Calu3 (cell line): ENCODE measurements at places on chromosomes 4 and X. TPM values are rescaled to one million over a fixed set of nuclear protein-coding genes. Genes with fewer than 3 reads are reported as not detected.

Gene CXCL5
- total RNA-seq = 1,110 and 1,906 TPM in 2 replicates

Gene NEIL3
- total RNA-seq = 8.7 and 10.6 TPM in 2 replicates

Gene WDR17
- total RNA-seq = 6.3 and 7.6 TPM in 2 replicates

Gene CLNK
- not detected in 2 replicates for total RNA-seq

Gene CACNA1F
- total RNA-seq = not detected in 2 replicates

Gene SULT1E1
- total RNA-seq = 1.9 and 2.4 TPM in 2 replicates

Gene SSX4
- total RNA-seq = not detected in 2 replicates

Gene TCP11X2
- total RNA-seq = not detected in 2 replicates

Gene ADH1A
- total RNA-seq = not detected in 2 replicates

Gene CFAP99
- total RNA-seq = 0.32 TPM in 1 of 2 replicates, not detected in the other

GRCh38 chrX:71537743-71538142, 4.8 kb downstream of the OGT start:
- peaks cover 82% of the 10 kb centered on the region for H3K36me3 ChIP-seq
- H3K27me3 ChIP-seq = no peaks in the 10 kb centered on the region
- peaks cover 30% of the 10 kb centered on the region for H3K4me1 ChIP-seq
- H3K27ac ChIP-seq = no peak overlapping the region

GRCh38 chr4:138542191-138542776, 300.1 kb upstream of the SLC7A11 start:
- H3K4me3 ChIP-seq = no peak overlapping the region
- DNase-seq = no peak
- H3K27me3 ChIP-seq = no peaks in the 10 kb centered on the region
- H3K4me1 ChIP-seq = no peaks in the 10 kb centered on the region

DNA sequence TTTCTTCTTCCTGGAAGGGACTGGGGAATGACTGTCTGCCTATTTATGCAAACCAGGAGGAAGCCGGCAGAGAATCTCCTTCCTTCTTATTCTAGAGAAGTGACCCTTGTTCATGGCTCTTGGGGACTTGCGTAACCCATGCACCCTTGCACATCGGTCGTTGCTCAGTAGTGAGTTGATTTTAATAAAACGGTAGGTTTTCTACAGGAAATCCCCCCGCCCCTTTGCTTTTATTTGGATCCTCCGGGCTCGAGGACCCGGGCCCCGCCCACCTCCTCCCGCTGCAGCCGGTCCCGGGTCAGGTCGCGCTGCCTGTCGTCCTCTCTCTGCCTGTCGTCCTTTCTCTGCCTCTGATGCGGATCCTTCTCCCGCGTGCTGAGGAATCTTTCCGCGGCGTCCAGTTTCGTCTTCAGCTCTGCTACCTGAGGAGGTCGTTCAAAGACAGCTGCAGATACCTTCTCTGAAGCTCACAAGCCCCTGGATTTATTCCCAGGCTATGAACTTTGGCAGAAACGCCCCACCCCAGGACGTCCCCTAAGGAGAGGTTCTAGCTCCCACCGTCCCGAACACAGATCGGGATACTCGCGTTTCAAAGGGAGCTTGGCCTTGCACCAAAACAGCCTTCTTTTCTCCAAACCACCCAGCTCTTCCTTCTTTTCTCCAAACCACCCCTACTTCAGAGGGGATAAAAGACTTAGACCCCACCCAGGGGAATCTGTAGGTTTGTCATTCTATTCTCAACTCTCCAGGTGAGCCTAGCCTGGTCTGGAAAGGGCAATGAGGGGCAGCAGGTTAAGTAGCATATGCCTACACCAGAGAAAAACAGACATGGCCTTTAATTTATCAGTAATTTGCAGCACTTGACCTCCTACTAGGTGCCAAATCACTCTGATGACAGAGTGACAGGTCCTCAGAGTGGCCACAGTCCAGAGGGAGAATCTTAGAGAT, 7.0 kb downstream of the TNIP3 start:
- no peaks in the 10 kb centered on the region for H3K4me1 ChIP-seq
- peak overlapping the region; percentile 88 for H3K4me3 ChIP-seq
- no peaks in the 10 kb centered on the region for H3K27me3 ChIP-seq
- H3K27ac ChIP-seq = no peak overlapping the region

DNA sequence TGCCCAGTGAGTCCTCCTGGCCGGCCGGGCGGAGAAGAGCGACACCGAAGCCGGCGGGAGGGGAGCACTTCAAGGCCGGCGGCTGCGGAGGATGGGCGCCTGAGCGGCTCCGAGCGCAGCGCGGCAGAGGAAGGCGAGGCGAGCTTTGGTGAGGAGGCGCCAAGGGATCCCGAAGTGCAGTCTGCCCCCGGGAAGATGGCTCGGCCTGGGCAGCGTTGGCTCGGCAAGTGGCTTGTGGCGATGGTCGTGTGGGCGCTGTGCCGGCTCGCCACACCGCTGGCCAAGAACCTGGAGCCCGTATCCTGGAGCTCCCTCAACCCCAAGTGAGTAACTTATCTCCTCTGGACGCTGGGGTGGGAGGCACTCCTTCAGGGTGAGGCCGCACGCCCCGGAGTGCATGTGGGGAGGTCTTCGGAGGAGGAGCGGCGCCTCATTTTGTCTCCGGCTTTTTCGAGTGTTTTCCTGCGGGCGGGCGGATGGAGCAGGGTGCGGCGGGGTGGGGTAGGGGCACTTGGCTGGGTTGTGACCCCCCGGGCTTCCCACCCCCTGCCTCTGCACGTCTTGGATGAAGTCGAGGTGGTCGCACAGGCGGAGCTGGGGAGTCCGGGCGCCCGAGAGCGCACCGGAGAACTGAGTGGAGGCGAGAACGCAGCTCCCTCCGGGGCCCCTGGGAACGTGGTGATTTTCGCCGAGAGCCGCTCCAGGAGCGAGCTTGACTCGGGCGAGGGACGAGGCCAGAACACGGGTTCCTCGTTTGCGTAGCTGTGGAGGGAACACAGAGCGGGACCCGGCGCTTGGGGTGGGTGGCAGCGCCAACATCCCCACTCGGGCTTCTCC, 979 bp downstream of the EFNB1 start:
- no peak for DNase-seq
- peaks cover 35% of the 10 kb centered on the region for H3K36me3 ChIP-seq
- H3K4me1 ChIP-seq = peaks cover 43% of the 10 kb centered on the region
- peaks cover 14% of the 10 kb centered on the region for H3K27me3 ChIP-seq

- no peaks in the 10 kb centered on the region for H3K27me3 ChIP-seq
- H3K36me3 ChIP-seq = peaks cover 18% of the 10 kb centered on the region
- H3K4me1 ChIP-seq = no peaks in the 10 kb centered on the region
Observed at GRCh38 chrX:37388413-37388812, 39.2 kb downstream of the PRRG1 start.

DNA sequence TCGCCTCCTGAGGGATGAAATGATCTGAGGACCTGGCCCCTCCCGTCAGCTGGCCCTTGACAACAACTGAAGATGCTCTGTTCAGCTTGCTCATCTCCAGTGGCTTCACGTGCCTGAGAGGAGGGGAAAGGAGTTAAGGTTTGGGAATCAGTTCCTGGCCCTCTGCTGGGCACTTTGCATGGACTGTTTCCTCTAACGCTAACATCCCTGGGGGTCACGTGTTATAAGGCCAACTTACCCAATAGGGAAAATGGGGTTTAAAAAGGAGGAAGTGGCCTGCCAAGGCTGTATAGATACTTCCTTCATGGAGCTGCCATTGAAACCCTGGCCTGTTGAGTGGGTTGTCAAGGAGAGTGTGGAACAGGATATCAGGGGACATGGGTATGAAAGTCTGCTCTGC, 65.6 kb downstream of the OR13H1 start:
- no peaks in the 10 kb centered on the region for H3K36me3 ChIP-seq
- no peak overlapping the region for H3K4me3 ChIP-seq
- no peaks in the 10 kb centered on the region for H3K27me3 ChIP-seq
- DNase-seq = no peak
- no peak overlapping the region for H3K27ac ChIP-seq

DNA sequence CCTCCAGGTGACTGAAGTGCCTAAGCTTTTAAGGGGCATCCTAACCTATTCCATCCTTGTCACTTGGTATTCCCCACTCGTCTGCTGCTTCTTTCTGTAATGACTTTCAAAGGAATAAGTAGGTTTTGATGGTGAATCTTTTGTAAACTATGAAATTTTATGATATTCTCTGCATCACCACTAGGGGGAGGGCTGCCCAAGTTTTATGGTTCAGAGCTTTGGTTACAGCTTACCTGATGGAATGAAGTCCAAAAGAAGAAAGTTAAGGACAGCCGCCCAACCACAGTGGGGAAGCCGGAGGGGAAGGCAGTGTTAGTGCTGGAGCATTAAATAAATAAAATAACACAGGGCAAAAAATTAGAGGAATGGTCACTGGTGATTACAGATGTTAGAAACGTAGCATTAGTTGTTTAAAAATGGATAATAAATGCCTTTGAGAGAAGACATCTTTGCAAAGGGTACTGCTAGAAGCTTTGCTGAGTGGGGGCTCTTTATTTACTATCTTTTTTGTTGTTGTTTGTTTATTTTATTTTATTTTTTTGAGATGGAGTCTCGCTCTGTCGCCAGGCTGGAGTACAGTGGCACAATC, 204.9 kb downstream of the GBA3 start:
- peaks cover 9% of the 10 kb centered on the region for H3K4me1 ChIP-seq
- DNase-seq = peak; percentile 54
- H3K27ac ChIP-seq = peak overlapping the region; percentile 10
- H3K36me3 ChIP-seq = no peaks in the 10 kb centered on the region

GRCh38 chrX:38699696-38700095, 101.6 kb upstream of the MID1IP1 start:
- peaks cover 30% of the 10 kb centered on the region for H3K27me3 ChIP-seq
- no peaks in the 10 kb centered on the region for H3K36me3 ChIP-seq
- no peaks in the 10 kb centered on the region for H3K4me1 ChIP-seq
- DNase-seq = no peak
- no peak overlapping the region for H3K4me3 ChIP-seq

DNA sequence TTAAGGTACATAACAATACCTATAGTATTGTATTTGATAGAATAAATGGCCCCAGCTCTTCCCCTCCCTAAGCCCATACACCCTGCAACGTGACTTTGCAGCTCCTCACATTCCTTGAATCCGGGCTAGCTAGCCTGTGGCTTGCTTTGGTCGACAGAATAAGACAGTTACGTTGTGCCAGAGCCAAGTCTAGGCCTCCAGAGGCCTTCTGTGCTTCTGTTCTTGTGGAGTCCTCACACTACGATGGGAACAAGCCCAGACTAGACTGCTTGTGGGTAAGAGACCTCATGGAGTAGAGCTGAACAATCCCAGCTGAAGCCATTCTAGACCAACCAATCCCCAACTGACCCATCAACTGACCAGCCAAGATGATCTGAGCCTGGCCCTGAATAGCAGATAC, 102.4 kb upstream of the PLAC1 start:
- no peak overlapping the region for H3K27ac ChIP-seq
- H3K4me1 ChIP-seq = no peaks in the 10 kb centered on the region
- H3K36me3 ChIP-seq = no peaks in the 10 kb centered on the region

DNA sequence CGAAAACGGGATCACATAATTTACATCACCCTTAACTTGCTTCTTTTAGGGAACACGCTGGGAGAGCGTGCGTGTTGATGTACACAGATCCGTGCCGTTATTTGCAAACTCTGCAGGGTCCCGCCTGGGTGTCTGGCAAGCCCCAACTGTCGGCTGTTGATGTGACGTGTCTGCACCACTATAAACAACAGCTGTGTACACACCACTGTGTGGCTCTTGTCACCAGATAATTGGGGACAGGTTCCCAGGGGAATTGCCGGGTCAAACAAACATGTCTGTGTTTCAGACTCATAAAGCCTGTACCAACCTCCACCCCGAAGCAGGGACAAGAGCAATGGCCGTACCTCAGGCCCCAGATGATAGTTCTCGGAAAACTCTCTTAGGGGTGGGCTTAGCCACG, 105.0 kb upstream of the AFAP1 start:
- no peaks in the 10 kb centered on the region for H3K36me3 ChIP-seq
- H3K27ac ChIP-seq = no peak overlapping the region
- DNase-seq = no peak
- H3K27me3 ChIP-seq = peaks cover 15% of the 10 kb centered on the region

- H3K4me1 ChIP-seq = no peaks in the 10 kb centered on the region
- no peak overlapping the region for H3K27ac ChIP-seq
- no peaks in the 10 kb centered on the region for H3K36me3 ChIP-seq
- no peaks in the 10 kb centered on the region for H3K27me3 ChIP-seq
Observed at GRCh38 chr4:84994280-84994679, 27.8 kb upstream of the WDFY3 start.

DNA sequence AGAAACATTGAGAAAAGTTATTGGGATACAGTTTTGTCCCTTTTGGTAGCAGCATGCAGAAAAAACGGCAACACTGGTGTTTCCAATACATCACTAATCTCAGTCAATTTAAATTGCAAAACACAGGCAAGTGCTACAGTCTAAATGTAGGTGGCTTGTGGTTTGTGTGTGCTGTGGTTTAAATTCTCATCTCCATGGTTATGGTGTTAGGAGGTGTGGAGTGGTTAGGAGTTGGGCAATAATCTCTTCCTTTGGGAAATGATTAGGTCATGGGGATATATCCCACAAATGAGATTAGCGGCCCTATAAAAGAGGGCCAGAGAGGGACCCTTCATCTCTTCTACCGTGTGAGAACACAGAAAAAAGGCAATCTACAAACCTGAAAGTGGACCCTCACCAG, 1344.3 kb downstream of the ADGRL3 start:
- no peak overlapping the region for H3K27ac ChIP-seq
- no peaks in the 10 kb centered on the region for H3K4me1 ChIP-seq
- no peaks in the 10 kb centered on the region for H3K36me3 ChIP-seq
- H3K27me3 ChIP-seq = no peaks in the 10 kb centered on the region
- no peak for DNase-seq

DNA sequence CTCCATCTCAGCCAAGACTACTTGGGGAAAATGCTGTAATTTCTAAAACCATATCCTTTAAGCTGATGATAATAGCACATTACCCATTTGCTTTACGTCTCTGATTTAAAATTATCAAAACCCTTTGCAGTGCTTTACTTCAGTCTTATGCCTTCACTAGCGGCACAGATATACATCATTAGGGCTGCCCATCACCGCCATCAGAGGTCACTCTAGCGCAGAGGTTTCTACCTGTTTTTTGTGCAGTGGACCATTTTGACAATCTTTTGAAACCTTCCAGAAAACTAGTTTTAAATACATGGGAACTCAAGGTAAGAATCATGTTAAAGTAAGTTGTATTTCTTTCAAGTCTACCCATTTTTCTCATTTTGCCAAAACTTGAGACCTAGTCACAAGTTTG, 592.5 kb downstream of the PPARGC1A start:
- H3K4me1 ChIP-seq = no peaks in the 10 kb centered on the region
- no peaks in the 10 kb centered on the region for H3K36me3 ChIP-seq
- no peaks in the 10 kb centered on the region for H3K27me3 ChIP-seq
- no peak for DNase-seq
- H3K27ac ChIP-seq = no peak overlapping the region

GRCh38 chrX:81120258-81120935, 81.3 kb downstream of the HMGN5 start:
- H3K27ac ChIP-seq = peak overlapping the region; percentile 82
- no peaks in the 10 kb centered on the region for H3K27me3 ChIP-seq
- peaks cover 19% of the 10 kb centered on the region for H3K36me3 ChIP-seq
- DNase-seq = no peak
